ENCODE measurements at places on chromosomes 2 and 18.

DNA sequence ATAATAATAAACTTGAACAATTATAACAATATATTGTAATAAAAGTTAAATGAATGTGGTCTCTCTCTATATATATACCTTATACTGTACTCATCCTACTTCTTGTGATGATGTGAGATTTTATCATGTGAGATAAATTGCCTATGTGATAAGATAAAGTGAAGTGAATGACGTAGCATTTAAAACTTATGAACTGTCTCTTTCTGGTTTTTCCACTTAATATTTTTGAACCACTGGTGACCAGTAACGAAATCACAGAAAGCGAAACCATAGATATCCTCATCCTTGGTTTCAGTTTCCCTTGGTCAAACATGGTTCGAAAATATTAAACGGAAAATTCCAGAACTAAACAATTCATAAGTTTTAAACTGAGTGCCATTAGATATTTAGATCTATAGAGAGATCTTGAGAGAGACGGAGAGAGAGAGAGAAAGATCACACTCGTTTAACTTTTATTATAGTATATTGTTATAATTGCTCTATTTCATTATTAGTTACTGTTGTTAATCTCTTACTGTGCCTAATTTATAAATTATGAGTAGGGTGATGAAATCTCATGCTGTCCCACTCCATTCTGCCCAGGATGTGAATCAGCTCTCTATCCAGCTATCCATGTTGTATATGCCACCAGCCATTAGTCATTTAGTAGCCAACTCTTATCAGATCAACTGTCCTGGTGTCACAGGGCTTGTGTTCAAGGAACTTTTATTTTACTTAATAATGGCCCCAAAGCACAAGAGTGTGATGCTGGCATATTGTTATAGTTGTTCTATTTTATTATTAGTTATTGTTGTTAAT, 156.8 kb downstream of the THADA start:
- peak; percentile 70 for DNase-seq

DNA sequence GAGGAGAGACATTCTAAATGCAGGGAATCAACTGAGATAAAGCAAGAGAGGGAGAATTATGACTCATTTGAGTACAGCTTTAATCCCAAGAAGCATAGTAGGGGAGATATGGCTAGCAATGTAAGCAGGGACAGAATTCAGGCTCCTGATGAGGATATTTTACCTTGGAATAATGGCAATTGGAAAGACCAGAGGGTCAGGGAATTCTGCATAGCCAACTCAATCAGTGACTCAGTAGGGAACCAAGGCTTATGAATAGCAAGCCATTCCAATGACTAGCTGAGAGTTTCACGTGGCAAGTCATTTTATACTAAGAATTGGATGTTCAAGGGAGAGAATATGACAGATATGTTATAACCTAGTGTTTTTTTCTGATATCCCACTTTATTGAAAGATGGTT, 563.8 kb upstream of the NETO1 start:
- no peak for DNase-seq

DNA sequence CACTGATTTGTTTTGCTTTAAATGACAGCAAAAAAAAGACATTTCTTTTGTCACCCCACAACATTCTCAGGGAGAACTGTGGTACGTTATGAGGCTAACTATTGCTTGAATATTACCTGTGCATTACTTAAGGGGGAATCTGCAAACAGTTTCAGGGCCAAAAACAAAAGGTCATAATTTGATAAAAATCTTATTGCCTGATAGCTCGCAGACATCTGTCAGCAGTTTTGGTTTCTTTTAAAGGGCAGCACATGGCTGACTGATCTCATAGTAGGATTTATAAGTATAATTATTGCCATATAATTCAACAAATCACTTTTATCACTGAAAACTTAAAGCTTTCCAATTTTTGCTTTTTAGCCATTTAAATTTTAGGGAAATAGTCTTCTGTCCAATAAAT, 226.4 kb upstream of the VWC2L start:
- DNase-seq = no peak

DNA sequence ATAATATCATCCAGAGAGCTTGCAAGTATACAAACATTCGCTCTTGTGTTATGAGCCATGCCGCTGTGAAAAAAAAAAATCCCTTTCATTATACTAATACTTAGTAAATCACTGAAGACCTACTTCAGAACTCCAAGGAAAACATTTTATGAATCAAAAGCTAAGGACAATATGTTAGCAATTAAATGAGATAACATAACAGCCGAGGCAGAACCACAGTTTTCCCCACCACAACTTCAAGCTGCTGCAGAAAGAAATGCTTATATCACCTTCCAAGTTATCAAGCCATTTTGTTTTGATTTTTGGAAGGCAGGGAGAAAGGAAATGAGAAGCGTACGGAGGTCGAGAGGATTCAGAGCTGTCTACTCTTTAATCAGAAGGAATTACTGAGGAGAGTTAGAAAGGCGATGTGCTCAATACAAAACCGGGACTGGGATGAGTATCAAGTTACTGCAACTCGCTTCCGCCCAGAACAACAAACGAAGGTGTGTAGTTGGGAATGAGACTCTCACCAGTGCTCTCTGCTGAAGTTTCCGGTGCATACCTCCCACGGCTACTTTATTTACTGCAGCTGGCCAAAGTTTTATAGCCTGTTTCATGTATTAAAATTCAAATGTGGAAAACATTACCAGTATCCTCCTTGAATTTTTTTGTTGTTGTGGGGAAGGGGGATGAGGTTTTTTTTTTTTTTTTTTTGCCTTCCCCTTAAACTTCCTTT, 292.2 kb upstream of the CCDC68 start:
- peak; percentile 70 for DNase-seq

- DNase-seq = no peak
Observed at GRCh38 chr2:118179445-118179844, 91.2 kb downstream of the INSIG2 start.

GRCh38 chr2:152406119-152406835, 71.3 kb downstream of the FMNL2 start:
- no peak for DNase-seq

DNA sequence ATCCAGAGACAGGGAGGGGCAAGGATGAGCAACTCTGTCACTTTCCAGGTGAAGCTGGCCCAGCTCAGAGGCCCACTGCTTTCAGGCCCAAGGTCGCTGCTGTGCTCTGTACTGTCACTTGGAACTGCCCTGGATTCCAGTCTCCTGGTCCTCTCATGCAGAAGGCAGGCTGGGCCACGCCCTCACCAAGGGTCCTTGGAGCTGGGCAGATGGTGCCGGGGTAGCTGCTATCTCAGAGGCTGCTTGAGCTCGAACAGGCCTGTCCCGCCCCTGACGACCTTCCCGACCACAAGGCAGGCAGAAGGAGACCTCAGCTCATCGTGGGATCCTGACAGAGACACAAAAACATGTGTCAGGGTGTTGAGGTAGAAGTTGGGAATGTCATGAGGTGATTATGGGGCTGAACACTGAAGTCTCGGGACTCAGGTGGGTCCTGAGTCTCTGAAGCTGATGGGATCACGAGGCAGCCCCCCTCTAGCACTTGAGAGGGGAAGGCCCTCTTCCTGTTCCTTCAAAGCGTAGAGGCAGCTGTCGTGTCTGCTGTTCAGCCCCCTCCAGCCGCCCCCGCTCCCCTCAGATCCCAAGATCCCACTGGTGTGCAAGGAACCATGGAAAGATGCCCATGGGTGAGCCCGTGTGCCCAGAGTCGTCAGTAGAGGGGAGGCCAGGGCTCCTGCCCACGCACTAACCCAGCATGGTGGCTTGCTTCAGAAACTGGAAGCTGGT, 78.3 kb downstream of the POLR1A start:
- DNase-seq = no peak

GRCh38 chr2:42328148-42328833, 32.7 kb downstream of the COX7A2L start:
- peak; percentile 48 for DNase-seq

DNA sequence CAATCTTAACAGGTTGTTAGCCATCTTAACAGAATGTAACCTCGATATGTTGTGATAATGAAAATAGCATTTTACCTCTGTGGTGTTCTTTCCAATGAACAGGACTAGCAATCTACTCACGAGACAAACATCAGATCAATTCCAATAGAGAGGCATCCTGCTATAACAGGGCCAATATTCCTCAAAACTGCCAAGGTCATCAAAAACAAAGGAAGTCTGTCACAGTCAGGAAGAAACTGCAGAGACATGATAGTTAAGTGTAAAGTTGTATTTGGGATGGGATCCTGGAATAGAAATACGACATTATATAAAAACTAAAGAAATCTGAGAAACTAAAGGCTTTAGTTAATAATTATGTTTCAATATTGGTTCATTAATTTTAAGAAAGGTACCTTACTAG, 588.9 kb upstream of the NETO1 start:
- no peak for DNase-seq

DNA sequence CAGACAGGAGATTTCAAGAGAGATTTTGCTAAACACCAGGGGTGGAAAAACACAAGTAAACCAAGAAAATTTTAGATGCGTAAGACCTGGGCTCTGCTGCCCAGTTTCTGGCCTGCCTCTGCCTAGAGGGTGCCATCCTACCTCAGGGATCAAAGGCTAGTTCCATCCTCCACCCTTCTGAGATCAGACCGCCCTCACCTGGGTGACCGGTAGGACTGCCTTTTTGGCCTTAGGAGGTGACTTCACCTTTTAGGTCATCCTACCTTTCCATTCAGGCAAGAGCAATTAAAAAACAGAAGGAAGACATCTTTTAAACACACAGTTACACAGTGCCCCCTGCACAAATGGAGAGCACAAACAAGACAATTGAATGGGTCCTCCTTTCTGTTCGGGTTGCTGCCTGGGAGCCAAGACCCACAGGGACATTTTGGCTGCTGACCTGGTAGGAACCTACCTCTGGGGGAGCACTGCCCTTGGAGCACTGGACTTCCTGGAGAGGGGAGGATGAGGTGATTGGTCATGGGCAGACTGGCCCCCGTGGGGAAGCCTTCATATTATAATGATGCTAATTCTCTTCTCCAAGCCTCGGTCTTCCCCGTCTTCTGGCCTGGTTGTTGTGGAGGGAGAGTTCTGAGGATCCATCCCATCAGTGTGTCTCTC, 3.1 kb downstream of the PSD4 start:
- no peak for DNase-seq

DNA sequence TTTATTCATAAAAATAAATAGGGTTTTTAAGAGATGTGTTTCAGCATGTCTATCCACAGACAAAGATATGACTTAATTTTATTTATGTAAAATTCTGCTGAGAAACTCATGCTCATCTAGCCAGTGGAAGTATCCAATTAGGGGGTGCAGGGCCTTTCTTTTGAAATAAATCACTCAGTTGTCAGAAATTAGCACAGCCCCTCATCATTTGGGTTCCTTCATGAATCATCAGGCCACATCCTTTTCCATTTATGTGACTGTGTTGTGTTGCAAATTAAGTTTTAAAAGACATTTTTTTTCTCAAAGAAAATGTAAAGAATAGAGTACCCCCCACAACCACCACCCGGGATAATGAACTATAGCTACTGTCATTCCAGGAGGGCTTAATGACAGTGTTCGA, 185.8 kb downstream of the NRP2 start:
- DNase-seq = no peak

GRCh38 chr2:135863233-135863632, 13.0 kb downstream of the MCM6 start:
- peak; percentile 35 for DNase-seq

GRCh38 chr2:230863031-230863430, 1.7 kb upstream of the ITM2C start:
- no peak for DNase-seq

DNA sequence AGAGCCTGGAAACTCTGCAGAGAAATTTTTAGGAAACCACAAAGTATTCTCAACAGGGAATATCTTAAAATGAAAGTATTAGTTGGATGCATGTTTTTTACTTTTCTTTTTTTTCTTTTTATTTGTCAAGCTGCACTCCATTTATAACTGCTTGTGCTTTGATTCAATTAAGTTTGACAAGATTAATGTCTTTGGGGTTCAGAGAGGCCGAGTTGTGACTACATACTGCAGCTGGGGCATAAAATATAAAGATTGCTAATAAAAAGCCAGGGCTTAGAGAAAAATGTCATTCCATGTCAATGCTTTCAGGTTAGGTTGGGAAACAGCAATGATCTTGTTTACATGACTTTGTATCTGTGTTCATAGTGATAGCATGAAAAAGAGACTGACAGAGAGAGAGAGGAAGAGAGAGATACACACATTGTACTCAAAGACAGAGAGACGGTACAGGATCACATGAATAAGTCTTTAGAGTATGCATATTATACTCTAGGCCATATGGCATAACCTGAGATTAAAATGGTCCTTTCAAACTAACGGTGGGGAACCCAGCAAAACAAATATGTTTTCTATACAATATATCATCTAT, 1022.3 kb upstream of the CNTNAP5 start:
- DNase-seq = no peak

DNA sequence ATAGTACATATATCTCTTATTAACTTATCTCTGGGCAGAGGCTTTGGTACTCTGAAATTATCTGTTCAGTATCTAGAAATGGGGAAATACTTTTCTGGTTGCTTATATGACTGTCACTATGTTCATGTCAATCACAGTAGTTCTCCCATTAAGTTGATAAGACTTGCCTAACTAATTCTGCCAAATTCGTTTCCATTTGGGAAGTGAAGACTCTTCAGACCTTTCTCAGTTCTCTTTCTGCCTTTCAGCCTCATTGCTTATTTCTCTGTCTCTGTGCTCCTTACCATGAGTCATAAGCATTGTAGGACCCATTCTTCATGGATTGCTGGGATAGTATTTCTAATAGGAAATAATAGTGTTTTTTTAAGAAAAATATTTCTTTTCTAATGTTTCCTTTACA, 113.5 kb downstream of the PHLPP1 start:
- peak; percentile 13 for DNase-seq

DNA sequence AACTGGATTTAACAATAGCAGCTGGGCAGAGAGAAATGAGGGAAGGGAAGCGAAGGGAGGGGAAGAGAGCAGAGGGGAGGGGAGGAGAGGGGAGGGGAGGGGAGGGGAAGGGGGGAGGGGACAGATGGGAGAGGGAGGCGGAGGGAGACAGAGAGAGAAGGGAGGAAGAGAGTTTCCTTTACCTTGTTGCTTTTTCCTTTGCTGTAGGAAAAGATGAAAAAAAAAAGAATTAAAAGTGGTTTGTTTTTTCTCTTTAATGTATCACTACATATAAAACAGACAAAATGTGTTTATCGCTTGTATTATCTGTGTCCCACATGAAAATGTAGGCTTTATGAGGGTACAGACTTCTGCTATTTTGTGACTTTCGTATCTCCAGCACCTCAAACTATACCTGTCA, 190.4 kb upstream of the KYNU start:
- no peak for DNase-seq

- peak; percentile 69 for DNase-seq
Observed at GRCh38 chr18:39841482-39842365, 2113.3 kb upstream of the PIK3C3 start.

GRCh38 chr2:30867385-30867784, 60.1 kb upstream of the CAPN13 start:
- no peak for DNase-seq

- no peak for DNase-seq
Observed at GRCh38 chr18:61736133-61736532, 156.7 kb downstream of the RNF152 start.

GRCh38 chr2:239291475-239292350, 109.1 kb downstream of the HDAC4 start:
- DNase-seq = no peak

GRCh38 chr2:5290900-5291546, 401.2 kb upstream of the SOX11 start:
- no peak for DNase-seq

- DNase-seq = no peak
Observed at GRCh38 chr2:136112317-136113208, 5.4 kb downstream of the CXCR4 start.

- no peak for DNase-seq
Observed at GRCh38 chr2:146952696-146953095, 892.1 kb upstream of the ACVR2A start.
